NCI-H69 (cell line): ENCODE measurements at places on chromosomes 16 and 17.

GRCh38 chr16:23008041-23008440 is 141.2 kb downstream of the USP31 start:
- no peak for DNase-seq

- no peak for DNase-seq
Observed at GRCh38 chr16:9128346-9129342, 37.2 kb downstream of the HAPSTR1 start.

GRCh38 chr17:35817196-35817595 is 7.9 kb downstream of the TAF15 start:
- no peak for DNase-seq

DNA sequence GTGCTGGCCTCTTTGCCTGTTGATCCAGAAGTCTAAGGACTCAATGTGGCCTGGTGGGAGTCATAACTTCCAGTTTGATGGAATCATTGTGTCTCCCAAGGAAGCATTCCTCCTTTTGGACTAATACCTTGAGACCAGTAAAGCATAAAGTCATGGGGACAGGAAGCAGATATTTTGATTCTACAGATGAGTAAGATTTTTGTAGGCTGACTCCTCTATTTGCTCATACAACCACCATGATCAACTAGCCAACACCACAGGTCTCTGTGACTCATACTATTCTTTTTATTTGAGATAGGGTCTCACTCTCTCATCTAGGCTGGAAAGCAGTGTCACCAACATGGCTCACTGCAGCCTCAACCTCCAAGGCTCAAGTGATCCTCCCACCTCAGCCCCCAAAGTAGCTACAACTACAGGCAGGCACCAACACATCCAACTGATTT is 6.2 kb downstream of the MT2A start:
- no peak for DNase-seq

- DNase-seq, result peak; percentile 33
Observed at GRCh38 chr16:68590201-68590994, 51.3 kb downstream of the ZFP90 start.

- DNase-seq, result no peak
Observed at GRCh38 chr17:79536212-79536840, 74.5 kb downstream of the RBFOX3 start.

- DNase-seq, result no peak
Observed at GRCh38 chr17:44593156-44593555, 35.9 kb downstream of the FZD2 start.

DNA sequence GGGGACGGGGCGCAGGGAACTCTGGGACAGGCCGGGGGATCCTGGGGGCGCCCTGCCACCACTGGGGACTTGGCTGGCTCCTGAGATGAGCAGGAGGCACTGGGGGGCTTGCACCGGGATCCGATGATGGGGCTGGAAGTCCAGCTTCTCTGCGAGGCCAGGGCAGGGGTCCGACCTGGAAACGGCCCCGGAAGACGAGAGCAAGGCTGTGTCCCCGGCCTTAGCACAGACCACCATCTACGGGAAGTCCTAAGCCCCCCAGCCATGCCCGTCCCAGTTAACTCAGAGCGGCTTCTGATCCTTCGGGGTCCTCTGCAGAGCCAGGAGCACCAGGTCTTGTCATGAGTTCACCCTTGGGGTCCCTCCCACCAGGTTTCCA is 573 bp downstream of the CDT1 start:
- DNase-seq, result peak; percentile 28

GRCh38 chr17:73305845-73306836 is 5.7 kb downstream of the CDC42EP4 start:
- no peak for DNase-seq

- DNase-seq, result peak; percentile 93
Observed at GRCh38 chr17:50507871-50508572, at the start of gene MYCBPAP. Gene MYCBPAP, plus strand, starts transcription at chr17:50508439. Its CDS starts 236 bp downstream, at chr17:50508675.
